Stimulated activated CD8-positive, alpha-beta memory T cell treated with anti-CD3 and anti-CD28 coated beads, Interleukin-2, amount 100 ng/mL, for 1 hour (primary cell): ENCODE measurements at places on chromosomes 1 and 21.

- DNase-seq, result no peak
Observed at GRCh38 chr1:70392626-70393025, 18.4 kb upstream of the CTH start.

DNA sequence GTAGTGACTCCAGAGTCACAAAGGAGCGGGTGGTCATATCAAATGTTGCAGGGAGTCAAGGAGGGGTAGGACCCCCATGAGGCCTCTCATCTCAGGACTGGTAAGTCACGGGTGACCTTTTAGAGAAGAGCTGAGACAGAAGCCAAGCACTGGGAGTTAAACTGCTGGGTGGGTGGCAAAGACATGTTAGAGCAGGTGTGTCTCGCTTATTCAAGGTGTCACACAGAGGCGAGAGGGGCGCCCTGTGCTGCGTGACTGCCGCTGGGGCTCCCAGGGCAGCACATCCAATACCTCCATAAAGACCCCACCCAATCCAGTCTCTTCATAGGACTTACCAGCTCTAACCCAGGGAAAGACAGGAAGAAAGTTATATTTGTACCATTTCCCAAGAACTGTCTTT is 15.2 kb downstream of the CASQ2 start:
- no peak for DNase-seq

- no peak for DNase-seq
Observed at GRCh38 chr1:12040457-12041051, 21.3 kb downstream of the MIIP start.

DNA sequence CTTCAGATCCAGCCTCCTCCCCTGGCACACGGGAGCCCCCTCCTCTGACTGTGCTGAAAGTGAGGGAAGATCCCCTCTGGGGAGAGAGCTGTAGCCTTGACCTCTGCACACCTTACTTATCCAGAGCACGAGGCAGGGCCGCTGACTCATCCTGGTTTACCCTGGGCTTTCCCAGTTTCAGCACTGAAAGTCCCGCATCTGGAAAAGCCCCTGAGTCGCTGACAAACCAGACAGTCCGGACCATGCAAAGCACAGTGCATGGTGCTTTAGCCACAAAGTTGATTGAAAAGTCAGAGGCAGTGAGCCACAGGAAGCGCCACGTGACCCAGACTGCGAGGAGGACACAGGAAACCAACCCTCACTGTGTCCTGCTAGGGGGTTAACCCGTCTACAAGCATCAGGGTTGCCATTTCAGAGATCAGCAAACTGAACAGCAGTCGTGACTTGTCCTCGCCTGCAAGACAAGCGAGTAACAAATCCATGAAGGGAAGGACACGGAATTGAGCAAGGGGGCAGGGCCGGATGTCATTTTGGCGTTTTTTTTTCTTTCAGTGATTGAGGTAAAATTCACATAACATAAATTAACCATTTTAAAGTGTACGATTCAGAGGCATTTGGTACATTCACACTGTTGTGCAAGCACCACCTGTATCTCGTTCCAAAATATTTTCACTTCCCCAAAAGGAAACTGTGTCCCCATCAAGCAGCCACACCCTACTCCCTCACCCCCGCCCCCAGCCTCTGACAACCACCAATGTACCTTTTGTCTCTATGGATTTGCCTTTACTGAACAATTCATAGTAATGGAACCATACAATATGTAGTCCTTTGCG is 19.9 kb upstream of the IFNGR2 start:
- peak; percentile 43 for DNase-seq

- no peak for DNase-seq
Observed at GRCh38 chr1:92804721-92805201, 19.9 kb upstream of the EVI5 start.

DNA sequence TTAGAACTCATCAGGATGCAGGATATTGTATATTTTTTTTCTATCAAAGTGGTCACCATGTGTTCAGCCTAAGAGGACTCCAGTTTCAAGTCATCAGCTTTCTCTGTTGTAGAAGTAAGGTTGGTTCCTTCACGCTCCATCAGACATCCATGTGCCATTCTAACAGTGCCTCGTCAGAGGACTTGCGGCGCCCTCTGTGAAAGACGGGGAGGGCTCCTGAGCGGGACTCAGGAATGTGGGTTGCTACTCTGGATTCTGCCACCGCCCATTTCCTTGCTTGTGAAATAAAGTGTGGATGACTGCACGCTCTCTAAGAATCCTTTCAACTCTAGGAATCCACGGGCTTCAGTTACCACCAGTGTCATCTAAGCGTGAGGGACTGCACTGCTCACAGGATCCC is 593.5 kb downstream of the KIF26B start:
- no peak for DNase-seq

DNA sequence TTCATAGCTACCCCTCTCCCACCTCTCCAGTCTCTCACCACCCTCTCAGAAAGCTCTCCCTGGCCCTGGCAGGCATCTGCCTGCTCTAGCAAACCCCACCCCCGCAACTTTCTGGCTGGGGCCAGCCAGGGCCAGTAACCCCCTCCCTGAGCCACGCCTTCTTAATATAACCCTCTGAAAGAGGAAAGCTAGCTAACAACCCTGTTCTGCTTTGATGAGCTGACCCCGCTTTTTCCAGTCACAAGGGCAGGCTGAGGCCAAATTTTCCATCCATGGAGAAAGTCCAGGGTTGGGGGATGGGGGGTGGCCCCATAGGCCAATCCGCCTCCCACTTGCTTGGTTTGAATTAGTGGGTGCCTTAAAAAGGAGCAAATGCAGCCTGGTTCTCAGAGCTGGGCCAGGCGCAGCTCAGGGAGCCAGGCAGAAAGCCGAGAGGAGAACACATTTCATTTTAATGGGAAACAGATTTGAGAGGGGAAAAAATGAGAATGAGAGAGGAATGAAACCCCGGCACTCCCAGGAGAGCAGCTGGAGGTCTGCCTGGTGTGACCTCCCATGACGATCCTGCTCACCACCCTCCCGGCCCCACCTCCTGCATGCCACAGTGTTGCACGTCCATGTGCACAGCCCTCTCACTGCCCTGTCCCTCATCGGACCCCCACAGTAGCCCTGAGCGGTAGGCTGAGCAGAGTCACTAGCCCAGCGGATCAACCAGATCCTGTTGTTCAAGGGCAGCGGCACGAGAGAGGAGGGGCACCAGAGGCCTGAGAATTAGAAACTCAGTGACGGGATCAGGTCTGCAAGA is 62.3 kb downstream of the OPTC start:
- no peak for DNase-seq

- no peak for DNase-seq
Observed at GRCh38 chr21:15935530-15935929, 205.7 kb downstream of the USP25 start.

GRCh38 chr1:11558276-11558675 is 79.3 kb downstream of the DISP3 start:
- DNase-seq, result no peak

DNA sequence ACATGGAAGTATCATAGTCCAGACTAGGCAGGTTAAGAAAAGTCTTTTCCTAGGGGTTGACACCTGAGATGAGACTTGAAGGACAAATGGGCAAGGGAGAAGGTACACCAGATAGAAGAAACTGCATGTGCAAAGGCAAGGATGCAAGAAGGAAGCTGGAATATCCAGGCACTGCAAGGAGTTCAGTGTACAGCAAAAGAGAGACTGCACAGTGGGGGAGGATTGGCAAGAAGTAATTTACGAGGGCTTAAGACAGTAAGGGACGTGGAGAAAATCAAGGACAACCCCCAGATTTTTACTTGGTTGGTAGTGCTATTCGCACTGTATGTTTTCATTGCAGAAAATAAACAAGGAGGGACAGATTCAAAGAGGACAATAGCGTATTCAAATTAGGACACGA is 58.5 kb downstream of the DNM3 start:
- DNase-seq, result no peak

DNA sequence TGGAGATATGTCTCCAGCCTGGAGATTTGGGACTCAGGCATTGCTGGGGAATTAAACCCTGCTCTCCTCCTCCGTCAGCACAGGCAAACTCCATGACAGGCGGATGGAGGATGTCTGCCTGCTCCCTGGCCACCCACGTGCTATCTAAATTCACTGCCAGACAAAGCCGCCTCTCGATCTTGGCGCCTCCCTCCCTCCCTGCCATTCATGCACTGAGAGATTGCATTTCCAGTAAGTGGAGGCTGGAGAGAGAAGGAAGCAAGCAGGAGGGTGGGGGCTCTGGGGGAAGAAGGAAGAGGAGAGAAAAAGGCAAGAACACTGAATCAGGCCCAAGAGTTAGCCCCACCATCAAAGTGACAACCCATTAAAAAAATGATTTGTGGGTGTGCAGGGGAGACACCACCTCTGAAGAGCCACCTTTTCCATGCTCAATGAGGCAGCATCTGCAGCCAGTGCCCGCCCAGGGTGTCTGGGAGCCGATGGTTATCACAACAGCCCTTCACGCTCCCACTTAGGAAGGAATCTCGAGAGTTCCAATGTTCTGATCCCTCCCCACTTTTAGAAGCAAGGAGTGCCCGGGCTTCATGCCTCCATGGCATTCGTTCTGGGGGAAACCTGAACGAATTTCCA is 183.0 kb downstream of the HIVEP3 start:
- DNase-seq, result no peak

GRCh38 chr21:26067836-26068594 is 102.6 kb downstream of the APP start:
- no peak for DNase-seq

DNA sequence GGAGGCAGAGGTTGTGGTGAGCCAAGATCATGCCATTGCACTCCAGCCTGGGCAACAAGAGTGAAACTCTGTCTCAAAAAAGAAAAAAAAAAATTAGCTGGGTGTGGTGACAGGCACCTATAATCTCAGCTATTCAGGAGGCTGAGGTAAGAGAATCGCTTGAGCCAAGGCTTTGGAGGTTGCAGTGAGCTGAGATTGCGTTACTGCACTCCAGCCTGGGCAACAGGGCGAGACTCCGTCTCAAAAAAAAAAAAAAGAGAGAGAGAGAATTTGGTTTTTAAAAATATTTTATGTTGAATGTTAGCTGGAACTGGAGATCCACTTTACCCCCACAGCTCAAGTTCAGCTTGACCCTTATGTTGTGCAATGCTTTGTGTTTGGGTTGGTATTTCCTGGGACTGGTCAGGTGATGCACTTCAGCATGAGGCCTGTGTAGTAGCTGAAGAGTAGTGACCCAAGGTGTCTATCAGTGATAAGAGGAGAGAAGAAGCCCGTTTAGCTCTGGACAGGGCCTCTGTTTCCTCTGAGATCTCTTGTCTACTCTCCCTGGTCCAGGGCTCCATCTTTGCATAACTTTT is 36.8 kb upstream of the MACF1 start:
- no peak for DNase-seq

DNA sequence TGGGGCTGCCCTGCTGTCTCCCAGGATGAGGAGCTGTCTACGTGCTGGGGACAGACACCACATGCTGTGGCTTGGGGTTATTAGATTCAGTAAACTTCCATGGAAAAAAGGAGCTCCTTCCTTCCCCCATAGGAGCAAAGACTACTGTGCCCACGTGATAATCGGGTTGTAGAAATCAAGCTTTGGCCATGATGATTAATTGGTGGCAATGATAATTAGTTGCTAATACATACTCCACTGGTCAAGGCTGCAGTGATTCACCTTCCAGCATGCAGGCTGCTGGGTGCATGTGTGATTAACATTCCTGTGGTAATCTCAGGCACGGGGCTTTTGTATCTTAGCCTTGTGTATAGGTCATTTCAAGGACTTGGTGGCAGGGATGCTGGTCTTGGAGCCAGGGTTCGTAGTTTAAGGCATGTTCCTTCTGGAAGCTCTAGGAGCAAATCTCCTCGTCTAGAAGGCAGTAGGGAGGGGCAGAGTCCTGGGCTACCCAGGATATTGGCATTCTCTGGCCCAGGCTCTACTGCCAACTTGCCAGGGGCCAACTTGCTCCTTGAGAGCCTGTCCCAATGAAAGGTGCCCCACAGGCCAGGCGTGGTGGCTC is 41.4 kb downstream of the TMCO4 start:
- DNase-seq, result no peak

DNA sequence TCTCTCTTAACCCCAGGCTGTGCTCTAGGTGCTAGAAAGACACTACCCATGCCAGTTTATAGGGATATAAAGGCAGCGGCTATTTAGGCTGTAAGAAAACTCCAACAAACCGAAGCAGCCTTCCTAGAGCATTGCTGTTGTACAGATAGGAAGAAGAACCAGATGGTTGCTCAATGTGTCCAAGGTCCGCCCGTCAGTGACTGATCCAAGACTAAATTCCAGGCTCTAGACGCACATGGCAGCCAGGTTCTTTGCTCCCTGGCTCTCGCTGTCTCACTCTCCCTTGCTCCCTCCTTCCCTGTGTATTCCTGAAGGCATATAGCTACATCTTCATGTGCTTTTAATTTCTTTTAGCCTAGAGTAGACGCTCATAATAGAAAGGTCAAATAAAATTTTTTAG is 303.4 kb downstream of the KIF26B start:
- no peak for DNase-seq

DNA sequence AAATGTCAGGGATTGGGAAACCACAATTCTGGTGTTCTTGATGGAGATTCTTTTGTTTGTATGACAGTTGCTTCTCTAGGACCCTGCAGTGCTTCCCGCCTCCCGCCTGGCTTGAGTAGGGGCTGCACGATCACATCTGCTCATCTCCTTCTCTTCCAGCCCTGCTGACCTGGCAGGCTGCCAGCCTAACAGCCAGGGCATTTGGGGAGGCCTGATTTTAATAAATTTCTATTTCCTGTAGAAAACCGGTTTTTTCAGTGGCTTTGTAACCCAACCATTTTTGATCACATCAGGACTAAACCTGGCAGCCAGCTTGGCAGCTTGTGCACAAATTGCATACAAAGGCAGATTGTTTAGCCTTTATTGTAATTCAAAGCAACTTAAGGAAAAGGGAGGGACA is 78.9 kb downstream of the UBE2U start:
- DNase-seq, result no peak

- DNase-seq, result no peak
Observed at GRCh38 chr1:183693521-183693920, 40.4 kb upstream of the APOBEC4 start.

DNA sequence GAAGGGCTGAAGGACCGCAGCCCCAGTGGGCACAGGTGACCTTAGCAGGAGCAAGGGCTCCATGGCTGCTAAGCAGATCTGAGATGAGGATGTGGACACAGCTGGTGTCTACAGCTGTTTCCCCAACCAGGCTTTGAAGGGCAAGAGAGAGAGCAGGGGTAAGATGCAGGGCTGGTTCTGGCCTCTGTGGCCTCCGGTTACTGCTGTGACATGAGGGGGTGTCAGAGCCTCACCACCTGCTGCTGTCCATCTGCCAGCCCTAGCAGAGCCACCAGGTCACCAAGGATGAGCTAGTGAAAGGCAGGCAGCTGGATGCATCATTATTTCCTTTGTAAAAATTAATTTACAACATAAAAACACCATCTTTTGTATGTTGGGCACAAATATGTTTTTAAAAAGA is 33.4 kb downstream of the OBSCN start:
- DNase-seq, result no peak

- peak; percentile 4 for DNase-seq
Observed at GRCh38 chr1:164651351-164651951, 92.5 kb downstream of the PBX1 start.
